OCI-LY7 (cell line): ENCODE measurements at places on chromosomes 3 and 15.
A peak's percentile ranks its signal among the peaks of the same experiment; 100 is the strongest.

DNA sequence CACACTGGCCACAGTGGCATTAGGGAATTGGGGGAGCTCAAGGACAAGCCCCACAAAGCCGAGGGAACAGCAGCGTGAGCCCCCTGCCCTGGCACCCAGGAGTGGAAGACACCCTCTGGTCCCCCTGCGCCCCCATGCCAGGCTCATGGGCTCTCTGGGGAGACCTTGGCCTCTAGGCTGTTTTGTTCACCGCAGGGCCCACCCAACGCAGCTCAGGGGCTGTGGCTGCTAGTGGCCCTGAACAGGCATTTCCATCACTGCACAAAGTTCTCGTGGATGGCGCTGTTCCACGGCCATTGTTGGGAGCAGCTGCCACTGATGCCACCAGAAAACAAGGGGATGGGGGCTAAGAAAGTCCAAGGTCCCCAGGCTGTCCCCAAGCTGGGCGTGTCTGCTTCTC is 147.7 kb downstream of the NSMCE3 start:
- DNase-seq = no peak

GRCh38 chr3:14152233-14152962 is 26.0 kb downstream of the XPC start:
- peak; percentile 31 for DNase-seq

GRCh38 chr3:37024092-37024491 is 30.8 kb downstream of the MLH1 start:
- peak; percentile 16 for DNase-seq

GRCh38 chr15:88126695-88127431 is 129.7 kb downstream of the NTRK3 start:
- DNase-seq = no peak

DNA sequence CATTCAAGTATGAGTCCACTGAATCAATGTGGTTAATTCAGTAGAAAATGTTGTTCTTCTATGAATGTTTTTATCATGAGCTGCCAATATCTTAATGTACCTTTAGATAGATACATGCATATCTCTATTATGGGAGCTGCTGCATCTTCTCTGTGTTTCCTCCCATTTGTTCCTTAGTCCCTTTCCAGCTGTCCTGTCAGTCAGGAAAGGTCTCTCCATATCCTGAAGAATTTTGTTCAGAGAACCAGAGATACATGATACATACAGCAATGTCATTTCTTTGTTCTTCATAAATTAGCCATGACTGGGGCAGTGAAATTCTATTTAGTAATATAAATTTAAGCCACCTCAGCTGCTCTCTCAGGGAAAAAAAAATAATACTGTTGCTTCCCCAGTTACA is 103.7 kb downstream of the P3H2 start:
- no peak for DNase-seq

- DNase-seq = no peak
Measured at GRCh38 chr3:184857099-184857498, 45.1 kb downstream of the VPS8 start.

GRCh38 chr3:133910422-133910821 is 14.7 kb upstream of the RAB6B start:
- DNase-seq = no peak

DNA sequence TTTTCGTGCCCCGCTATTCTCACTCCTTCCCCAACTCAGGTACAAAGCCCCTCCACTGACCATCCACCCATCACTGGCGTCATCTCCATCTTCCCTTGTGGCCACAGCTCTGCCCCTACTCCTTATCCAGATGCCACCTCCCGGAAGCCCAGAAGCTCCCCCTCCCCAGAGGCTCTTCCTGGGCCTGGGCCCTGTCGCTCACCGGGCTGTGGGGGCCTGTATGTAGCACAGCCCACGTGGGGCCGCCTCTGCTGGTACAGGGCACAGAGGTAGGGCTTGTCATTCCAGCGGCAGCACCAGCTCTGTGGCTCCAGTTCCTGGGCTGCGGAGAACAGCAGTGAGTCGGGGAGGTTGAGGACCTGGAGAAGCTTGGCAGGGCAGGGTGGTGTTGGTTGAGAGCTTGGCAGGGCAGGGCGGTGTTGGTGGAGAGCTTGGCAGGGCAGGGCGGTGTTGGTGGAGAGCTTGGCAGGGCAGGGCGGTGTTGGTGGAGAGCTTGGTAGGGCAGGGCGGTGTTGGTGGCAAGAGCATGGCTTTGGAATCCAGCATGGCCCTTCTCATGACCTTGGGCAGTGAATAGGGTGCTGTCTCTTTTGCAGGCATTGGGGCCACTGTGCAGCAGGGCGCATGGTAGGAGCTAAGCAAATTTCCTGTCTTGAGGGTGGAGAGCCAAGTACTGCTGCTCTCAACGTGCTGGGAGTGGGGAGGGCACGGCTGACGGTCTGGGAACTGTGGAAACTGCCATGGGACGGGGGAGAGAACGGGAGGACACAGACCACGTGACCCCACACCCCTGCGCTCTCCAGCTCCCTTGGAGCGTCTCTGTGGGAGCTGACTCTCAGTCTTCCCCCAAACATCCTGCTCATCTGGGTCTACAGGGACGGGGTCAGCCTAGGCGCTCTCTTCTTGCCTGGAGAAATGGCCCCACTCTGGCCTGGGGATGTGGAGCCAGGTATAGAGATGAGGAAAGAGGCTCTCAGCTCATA is 43.4 kb downstream of the MUC20 start:
- no peak for DNase-seq

- DNase-seq = no peak
Measured at GRCh38 chr15:60520013-60520824, 41.3 kb upstream of the ICE2 start.

GRCh38 chr15:25268166-25268565 is 170.7 kb downstream of the UBE3A start:
- peak; percentile 27 for DNase-seq

DNA sequence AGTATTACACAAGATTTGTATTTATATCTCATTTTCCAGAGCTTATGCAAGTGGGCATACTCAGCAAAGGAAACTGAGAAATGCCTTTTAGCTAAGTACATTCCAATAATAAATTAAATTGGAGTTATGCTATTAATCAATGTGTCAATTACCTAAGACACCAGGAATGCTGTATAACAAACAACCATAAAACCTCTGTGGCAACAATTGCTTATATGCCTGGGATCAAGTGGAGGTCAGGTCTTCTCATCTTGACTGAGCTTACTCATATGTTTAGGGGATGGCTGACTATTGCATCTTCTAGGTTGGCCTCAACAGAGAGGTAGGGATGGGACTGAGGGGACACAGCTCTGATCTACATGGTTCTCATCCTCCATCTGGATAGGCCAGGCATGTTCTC is 30.7 kb downstream of the CD200R1L start:
- no peak for DNase-seq

GRCh38 chr3:143771939-143772338 is 76.3 kb downstream of the SLC9A9 start:
- no peak for DNase-seq

GRCh38 chr3:16510620-16511319 is 2.7 kb downstream of the RFTN1 start:
- peak; percentile 71 for DNase-seq

- DNase-seq = no peak
Measured at GRCh38 chr3:11053926-11054503, 61.5 kb downstream of the SLC6A1 start.

DNA sequence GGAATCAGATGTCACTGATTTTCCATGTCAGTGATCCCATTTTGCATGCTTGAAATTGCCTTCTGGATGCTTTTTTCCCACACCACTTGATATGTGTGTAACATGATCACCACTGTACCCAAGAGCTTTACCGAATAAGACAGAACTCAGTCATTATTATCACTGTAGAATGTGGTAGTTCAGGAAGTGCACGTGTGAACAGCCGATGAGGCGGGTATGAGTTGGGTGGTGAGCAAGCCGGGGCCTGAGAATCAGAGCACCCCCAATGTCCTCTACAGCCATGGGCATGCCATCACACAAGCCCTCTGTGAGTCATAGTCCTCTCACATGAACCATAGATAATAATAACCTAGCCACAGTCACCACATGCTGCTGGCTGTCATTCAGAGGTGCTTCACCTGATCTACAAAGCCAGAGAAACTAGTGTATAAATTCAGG is 470.8 kb downstream of the SOX2 start:
- no peak for DNase-seq

GRCh38 chr15:63638839-63639238 is 41.7 kb downstream of the FBXL22 start:
- no peak for DNase-seq

- no peak for DNase-seq
Measured at GRCh38 chr3:124384527-124384926, 345.7 kb upstream of the UMPS start.

- DNase-seq = no peak
Measured at GRCh38 chr3:15750143-15750542, 47.6 kb downstream of the ANKRD28 start.

GRCh38 chr3:87621667-87622066 is 345.3 kb upstream of the POU1F1 start:
- no peak for DNase-seq

DNA sequence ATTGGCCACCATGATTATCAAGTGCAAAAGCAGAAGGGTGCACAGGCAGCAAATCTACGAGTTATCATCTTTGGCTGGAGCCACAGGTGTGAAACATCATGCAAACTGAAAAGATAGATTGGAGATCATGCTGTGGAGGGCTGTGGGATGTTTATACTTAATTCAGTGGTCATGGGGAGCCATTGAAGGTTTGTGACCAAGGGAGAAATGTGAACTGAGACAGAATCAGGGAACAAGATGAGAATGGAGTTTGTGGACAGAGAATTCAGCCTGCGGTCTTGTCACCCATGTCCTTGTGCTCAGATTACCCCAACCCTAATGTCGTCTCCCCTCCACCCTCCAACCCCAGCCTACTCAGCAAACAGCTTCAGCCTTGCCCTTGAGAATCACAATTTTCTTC is 62.9 kb upstream of the ACAN start:
- no peak for DNase-seq

DNA sequence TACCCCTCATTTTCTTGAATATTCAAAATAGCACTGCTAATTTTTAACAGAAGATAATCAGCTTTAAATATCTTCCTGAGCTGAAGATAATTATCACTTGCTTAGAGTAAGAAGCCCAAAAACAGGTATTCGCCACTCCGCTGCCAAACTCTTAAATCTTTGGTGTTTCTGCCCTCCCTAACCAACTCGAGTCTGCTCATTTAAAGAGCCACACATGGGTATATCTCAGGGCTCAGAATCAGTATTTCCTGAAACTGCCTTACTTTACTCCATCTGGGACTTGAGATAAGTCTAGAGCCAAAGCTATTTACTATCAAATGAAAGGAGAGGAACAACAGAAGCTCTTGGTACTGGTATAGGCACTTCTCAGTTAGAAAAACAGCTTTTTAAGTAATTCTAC is 10.8 kb downstream of the PDCD10 start:
- DNase-seq = no peak

DNA sequence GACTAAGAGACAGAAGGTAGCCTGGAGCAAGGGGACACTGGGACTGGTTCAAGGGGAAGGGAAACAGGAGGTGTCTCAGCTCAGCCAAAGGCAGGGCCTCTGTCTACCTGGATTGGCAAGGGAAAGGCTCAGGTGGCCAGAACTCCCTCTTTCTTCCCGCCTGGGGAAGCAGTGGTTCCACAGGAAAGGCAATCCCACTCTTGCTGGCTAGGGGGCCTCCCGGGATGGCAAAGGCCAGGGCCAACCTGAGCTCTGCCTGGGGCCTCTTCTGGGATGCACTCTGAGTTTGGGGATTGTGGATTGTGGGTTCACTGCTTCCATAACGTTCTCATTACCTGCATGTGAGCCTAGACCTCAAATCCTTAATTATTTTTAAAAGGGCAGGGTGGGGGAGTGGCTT is 13.0 kb upstream of the PARP6 start:
- no peak for DNase-seq

- DNase-seq = no peak
Measured at GRCh38 chr15:91776104-91776503, 77.4 kb upstream of the SLCO3A1 start.

- DNase-seq = no peak
Measured at GRCh38 chr3:19284974-19285373, 136.7 kb downstream of the KCNH8 start.

GRCh38 chr15:68423359-68424296 is 8.3 kb downstream of the ITGA11 start:
- DNase-seq = no peak

DNA sequence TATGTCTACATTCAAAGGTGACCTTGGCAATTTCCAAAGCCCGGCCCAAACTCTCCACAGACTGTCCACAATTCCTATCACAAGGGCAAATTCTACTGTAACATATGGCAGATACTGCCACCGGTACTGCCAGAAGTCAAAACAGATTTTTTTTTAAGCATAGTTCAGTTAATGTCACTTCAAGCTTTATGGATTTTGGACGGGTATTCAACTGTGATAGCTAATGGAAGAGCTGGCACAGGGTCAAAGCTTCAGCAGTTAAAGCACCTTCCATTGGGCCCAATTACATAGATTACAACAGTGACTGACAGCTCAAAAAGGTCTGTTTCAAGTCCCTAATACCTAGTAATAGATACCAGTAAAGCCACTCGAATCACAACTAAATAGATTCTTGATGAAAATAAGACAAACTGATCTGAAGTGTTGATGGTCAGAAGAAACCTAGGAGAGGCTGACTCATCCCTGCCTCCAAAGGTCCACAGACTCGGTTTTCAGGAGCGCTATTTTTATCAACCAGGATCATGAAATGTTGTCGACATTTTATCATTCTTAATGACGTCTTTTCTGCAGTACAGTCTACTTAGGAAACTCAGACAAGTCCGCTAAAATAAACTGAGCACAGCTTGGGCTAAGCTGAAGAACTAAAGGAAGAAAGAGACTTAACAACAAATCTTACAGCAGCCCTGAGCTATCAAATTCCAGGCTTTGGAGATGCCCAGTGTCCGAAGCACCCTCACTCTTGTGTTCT is 38.7 kb downstream of the ANXA2 start:
- DNase-seq = no peak

DNA sequence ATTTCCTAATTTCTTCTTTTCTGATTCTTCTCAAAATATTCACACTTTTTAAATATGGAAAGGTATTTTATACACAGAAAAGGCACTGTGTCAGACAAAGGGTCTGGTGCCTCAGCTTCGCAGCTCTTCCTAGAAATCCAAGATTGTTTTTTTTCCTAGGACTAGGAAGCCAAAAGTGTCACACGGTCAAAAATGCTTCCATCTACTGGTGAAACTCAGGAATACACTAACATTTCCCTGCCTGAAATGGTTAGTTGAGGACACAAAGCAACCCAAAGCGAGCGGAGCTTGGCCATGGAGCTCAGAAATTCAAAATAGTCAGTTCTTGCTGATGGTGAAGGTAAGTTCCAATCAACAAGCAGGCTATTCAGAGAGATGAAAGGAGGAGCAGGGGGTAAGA is 426.5 kb upstream of the RASGRP1 start:
- no peak for DNase-seq

DNA sequence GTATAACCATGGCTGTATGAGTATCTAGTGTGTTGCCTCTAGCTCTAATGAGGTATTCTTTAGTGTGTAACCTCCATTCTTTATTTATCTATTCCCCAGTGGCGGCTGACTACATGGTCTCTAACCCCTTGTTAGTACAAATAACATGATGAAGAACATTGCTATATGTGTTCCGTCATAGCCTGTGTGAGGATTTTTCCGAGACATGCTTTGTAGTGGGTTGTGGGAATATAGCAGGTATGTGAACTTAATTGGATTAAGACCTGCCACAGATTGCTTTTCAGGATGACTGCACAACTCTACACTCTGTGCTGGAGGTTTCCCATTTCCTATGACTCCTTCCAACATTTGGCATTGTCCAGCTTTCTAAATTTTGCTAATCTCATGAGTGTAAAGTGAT is 563.4 kb downstream of the ROBO1 start:
- DNase-seq = no peak
